GM10248 (cell line): ENCODE measurements at places on chromosomes 1 and 21.

DNA sequence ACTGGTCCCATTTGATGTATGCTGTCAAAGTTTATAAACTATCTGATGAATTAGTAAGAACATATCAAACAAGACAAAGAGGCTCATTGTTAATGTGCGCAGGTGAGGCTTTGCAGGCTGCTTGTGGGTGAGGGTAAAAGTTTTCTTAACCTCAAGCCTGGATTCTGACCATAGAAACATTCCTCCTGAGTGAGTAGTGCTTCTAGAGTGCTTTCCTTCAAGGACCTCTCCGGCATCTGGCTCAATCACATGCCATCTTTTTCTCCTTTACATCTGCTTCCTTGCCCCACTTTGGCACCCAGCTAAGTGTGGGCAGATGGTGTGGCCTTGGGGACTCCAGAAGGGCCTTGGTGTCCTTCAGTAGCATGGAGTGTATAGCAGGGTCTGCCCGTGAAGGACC lies 104.0 kb downstream of the ROR1 start:
- no peak for DNase-seq

DNA sequence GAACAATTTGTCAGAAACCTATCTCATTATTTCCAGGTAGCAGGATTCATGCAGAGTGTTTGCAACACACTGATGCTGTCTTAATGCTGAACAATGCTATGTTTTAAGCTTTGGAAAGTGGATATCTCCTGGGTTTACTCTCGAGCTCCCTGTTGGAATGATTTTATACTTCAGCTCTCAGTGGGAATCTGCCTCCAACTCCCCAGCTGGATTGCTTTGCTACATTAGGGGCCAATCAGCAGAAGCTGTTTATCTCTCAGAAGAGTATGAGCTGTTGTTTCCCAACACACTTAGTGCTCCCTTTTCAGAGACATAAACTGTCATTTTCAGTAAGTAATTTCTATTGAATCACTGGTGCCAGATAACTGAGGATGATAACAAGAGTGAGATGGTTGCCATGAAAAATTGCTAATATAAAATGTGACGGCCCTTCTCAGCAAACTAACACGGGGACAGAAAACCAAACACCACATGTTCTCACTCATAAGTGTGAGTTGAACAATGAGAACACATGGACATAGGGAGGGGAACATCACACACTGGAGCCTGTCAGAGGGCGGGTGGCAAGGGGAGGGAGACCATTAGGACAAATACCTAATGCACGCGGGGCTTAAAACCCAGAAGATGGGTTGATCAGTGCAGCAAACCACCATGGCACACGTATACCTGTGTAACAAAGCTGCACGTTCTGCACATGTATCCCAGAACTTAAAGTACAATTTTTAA lies 265.9 kb upstream of the RUNX1 start:
- no peak for DNase-seq

GRCh38 chr1:97143236-97143882 lies 421.8 kb downstream of the PTBP2 start:
- DNase-seq: no peak

- DNase-seq: no peak
Measured at GRCh38 chr1:231976231-231976630, 349.6 kb downstream of the DISC1 start.

DNA sequence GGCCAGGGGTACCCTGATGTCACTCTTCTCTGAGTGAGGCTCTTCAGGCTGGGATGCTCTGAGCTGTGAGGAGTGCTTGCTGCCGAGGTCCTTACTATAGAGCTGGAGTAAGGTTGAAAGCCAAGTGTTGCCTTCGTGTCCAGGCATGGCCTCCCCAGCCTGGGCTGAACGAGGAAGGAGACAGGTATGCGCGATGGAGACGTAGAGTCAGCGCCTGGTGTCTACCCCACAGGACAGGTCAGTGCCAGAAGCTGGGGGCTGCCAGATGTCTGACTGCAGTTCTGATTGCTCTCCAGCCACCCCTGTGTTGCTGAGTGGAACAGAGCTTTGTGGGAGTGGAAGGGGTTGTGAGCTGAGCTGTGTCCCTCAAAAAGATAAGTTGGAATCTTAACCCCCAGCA lies 135.8 kb upstream of the AJAP1 start:
- no peak for DNase-seq

DNA sequence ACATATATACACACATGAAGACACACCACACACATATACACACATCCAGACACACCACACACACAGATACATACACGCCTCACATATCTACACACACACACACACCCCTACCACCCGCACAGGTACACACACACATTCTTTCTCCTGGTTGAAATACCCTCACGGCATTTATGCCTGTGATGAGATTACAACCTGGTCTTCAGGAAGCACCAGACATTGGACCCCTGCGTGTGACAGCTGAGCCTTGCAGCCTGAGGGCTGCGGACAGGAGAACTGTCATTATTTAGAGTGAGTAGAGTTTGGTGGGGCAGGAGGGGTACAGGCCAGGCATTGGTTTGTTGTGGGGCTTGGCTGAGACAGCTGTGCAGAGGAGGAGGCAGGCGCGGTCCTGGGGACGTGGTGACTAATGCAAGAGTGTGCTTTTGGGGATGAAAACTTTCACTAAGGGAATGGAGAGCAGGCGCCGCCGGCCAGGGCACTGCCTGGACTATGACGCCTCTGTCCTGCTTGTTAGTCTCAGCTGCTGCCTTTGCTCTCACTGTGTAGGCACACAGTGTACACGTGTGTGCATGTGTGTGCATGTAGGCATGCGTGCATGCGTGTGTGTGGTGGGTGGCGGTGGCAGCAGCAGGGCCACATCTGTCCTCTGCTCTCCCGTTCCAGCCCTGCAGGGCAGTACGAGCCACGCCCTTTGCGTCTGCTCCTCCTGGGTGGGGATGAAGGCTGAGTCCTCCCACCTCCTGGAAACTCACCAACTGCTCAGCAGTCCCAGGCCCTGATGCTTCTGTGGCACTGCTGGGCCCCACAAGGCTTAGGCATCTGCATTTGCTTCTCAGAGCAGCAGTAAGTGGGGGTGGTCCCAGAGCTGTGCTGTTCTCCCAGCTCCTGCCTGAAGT lies 57.6 kb downstream of the SPSB1 start:
- DNase-seq: no peak

DNA sequence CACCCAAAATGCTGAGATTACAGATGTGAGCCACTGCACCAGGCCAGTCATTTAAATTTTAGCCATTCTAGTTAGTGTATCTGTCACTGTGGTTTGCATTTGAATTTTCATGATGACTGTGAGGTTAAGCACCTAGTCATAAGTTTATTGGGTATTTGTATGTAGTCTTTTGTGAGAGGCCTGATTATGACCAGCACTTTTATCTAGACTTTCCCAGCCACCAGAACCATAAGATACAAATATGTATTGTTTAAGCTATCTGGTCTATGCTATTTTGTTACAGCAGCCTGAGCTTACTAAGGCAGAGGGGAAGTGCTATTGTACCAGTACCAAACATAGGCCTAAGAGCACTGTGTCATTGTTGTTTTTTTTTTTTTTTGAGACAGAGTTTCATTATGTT lies 19.9 kb upstream of the DNAJC6 start:
- DNase-seq: no peak

DNA sequence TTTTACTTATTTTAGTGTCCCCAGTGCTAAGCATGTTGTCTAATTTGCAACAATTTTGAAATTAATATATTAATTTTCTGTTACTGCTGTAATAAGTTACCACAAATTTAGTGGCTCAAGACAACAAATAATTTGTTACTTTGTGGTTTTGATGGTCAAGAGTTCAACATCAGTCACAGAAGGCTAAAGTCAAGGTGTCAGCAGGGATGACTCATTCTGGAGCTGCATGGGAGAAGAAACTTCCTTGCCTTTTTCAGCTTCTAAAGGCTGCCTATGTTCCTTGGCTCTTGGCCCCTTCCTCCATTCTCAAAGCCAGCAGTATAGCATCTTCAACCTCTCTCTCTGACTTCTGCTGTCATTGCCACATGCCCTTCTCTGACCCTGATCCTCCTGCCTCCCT lies 271.8 kb downstream of the HLX start:
- DNase-seq: no peak

- no peak for DNase-seq
Measured at GRCh38 chr1:27152004-27152828, 2.7 kb downstream of the SLC9A1 start.

GRCh38 chr1:217109928-217110327 lies 386.7 kb upstream of the ESRRG start:
- no peak for DNase-seq

GRCh38 chr1:45375104-45376090 lies 35.2 kb upstream of the MUTYH start:
- peak; percentile 15 for DNase-seq

- no peak for DNase-seq
Measured at GRCh38 chr1:1021920-1022259, 2.0 kb downstream of the AGRN start.

GRCh38 chr1:31880957-31881687 lies 57.0 kb downstream of the PTP4A2 start:
- peak; percentile 43 for DNase-seq

DNA sequence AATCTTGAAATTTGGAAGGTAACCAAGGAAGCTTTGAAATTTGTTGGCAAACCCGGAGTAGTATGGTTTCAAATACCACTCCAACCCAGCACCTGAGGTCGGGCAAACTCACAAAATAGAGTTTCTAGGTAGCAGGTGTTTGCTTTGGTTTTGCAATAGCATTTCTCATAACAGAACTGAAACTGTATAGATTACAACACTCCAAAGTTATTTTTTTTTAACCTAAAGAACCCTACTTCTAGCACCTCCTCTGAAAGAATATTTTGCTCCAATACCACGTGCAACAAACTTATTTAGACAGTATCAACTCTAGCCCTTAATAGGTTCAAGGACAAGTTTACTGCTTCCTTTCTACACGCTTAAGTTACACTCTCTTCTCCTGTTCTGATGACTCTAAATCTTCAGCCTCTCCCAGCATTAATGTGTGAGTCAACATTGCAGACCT lies 178.5 kb upstream of the FMN2 start:
- DNase-seq: no peak

DNA sequence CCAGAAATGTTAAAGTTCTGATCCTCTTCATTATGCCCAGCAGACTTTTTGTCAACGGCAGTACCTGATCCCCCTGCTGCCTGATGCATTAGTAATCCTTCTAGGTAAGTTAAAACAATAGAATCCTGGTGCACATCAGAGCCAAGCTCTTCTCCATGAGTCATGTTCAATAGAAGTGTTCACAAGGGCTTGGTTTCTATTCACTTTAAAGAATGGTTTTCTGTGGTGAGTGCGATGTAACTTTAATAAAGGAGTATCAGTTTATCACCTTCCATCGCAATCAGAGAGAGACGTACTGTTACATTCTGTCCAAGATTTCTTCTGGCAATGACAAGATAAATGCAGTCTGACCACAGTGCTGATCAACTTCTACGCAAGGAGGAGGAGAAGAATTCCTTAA lies 96.8 kb downstream of the NRIP1 start:
- DNase-seq: no peak

GRCh38 chr1:60563777-60564535 lies 490.4 kb upstream of the C1orf87 start:
- no peak for DNase-seq

DNA sequence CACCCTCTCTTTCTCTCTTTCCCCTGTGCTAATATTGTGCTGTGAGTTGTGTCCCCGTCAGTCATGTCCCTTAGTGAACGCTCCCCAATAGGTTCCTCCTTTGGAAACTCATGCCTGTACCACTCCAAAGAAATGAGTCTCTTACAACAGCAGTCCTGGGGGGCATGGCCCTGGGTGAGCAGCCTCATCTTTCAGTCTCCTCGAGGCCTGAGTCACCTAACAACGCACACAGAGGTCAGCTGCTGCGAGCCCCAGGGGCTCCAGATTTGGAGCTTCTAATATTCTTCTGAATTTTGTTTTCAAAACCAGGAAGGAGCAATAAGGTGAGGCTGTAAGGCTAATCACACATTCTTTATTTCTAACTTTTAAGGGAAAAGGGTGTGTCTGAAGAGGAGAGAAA lies 30.5 kb upstream of the ZBTB8A start:
- no peak for DNase-seq

GRCh38 chr1:12078938-12079861 lies 16.1 kb downstream of the TNFRSF8 start:
- DNase-seq: peak; percentile 80

- DNase-seq: no peak
Measured at GRCh38 chr1:110215621-110216515, 5.8 kb downstream of the KCNC4 start.

DNA sequence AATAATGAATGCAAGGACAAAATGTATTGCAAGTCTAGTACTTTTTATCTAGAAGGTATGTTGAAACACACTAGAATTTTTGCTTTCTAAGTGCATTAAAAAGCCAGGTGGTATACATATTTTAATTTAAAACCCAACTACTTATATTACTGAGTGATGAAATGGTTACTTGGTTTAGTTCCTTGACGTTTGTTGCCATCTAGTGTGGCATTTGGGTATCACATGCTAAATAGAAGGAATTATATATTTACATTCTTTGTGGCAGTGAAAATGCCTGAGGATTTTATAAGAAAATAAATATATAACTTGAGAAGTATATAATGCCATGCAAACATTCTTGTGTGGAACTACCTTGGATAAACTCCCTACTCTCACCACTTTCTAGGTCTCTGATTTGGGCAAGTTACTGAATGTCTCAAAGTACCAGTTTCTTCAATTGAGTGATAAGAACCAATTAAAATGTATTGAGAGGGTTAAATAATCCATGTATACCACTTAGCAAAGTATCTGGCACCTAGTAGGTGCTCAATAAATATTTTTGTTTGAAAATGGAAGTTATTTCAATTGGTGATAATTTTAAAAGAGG lies 69.6 kb downstream of the SDCCAG8 start:
- peak; percentile 31 for DNase-seq

GRCh38 chr1:200699871-200700270 lies 30.2 kb upstream of the DDX59 start:
- no peak for DNase-seq

DNA sequence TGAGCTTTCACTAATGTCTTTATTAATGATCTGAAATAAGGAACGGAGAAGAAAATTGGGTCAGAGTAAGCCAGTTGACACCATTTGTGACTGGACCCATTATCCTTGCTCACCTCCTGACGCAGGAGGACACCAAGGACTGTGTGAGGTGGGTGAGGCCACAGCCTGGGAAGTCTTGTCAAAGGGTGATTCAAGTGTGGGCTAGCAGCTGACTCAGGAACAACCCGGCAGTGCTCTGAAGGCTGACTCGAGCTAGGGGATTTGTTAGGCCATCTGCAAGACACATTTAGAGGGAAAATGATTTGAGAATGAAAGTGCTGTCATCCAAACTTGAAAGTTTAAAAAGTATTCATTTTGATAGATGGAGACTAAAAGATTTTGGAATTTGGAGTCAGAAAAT lies 21.2 kb downstream of the PRRX1 start:
- no peak for DNase-seq

DNA sequence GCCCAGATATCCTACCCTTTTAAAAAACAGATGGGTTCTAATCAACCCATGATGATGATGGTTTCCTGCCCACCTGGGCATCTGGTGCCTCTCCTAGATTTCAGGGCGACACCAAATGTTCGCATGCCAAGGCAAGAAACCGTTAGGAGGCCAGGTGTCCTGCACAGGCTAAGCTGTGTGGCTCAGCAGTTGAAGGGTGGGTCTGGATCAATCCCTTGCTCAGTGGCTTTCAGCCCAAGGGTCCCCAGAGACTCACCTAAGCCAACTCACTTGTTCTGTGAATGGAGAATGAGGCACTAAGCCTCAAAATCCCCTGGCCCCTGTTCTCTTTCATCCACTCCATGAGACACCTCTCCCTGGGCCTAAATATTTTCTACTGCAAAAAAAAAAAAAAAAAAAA lies 169.1 kb upstream of the EDN2 start:
- DNase-seq: no peak

GRCh38 chr1:226404904-226405222 lies 3.0 kb downstream of the PARP1 start:
- DNase-seq: no peak
